ENCODE measurements at places on chromosomes 6 and 20.

DNA sequence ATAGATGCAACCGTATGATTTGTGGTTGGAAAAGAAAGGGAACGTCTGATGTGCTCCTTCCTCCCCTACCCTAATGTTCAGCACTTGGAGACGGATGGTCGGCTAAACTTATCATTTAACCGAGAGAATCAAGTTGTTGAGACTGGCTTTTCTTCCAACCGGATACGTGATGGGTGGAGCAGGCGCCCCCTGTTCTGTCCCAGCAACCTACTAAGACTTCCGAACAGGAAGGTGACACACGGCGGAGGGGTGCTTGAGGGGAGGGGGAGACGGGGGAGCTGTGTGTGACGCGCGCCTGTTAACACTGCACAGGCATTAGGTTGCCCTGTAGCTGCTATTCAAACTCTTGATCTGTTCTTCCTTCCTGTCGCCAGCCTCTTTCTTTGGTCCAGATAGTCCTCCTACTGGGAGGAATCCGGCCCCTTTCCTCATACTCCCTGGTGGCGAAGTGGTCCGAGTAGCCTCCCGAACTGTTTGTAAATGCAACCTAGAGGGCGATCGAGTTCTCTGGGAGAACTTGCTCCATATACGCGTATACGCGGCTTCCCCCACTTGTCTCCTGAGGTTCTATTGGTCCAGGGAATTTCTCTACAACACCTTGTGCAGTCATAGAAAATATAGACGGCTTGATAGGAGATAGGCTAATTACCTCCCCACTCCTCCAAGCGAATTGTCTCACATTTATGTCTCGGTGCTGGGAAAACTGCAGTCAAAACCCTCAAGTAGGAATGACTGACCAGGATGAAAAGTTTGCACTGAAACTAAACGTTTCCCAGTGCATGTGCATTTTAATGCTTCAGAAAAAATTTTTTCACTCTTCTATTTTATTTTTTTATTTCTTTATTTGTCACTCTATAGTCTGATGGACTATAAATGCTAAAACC is 126.0 kb upstream of the SLC2A12 start:
- DNase-seq = peak; percentile 75

DNA sequence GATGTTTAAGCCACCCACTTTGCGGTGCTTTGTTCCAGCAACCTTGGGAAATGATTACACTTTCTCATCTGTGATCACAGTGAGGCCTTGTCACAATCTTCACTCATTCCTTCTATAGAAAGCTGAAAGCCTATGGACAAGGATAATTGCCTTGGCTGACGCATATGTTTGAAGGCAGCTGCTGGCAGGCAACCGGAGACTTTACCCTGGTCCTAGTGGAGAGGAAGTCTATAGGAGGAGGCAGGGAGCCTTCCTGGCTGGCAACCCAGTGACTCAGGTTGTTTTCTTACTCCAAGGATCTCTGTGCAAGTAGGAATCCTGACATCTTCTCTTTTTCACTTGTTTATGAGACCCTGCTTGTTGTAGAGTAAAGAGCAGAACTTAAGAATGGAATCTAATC is 34.1 kb upstream of the ESR1 start:
- DNase-seq = no peak

GRCh38 chr6:20655317-20655716 is 121.1 kb downstream of the CDKAL1 start:
- no peak for DNase-seq

GRCh38 chr6:45436544-45437438 is 59.1 kb upstream of the SUPT3H start:
- no peak for DNase-seq

GRCh38 chr6:143176090-143177021 is 115.7 kb downstream of the AIG1 start:
- DNase-seq = no peak

All from activated T-helper 9 cell treated with anti-CD3 and anti-CD28 coated beads, Interleukin-2, amount 50 U/mL, for 16 hours (primary cell).